KG1 (cell line): ENCODE measurements at places on chromosomes 5 and 9.

DNA sequence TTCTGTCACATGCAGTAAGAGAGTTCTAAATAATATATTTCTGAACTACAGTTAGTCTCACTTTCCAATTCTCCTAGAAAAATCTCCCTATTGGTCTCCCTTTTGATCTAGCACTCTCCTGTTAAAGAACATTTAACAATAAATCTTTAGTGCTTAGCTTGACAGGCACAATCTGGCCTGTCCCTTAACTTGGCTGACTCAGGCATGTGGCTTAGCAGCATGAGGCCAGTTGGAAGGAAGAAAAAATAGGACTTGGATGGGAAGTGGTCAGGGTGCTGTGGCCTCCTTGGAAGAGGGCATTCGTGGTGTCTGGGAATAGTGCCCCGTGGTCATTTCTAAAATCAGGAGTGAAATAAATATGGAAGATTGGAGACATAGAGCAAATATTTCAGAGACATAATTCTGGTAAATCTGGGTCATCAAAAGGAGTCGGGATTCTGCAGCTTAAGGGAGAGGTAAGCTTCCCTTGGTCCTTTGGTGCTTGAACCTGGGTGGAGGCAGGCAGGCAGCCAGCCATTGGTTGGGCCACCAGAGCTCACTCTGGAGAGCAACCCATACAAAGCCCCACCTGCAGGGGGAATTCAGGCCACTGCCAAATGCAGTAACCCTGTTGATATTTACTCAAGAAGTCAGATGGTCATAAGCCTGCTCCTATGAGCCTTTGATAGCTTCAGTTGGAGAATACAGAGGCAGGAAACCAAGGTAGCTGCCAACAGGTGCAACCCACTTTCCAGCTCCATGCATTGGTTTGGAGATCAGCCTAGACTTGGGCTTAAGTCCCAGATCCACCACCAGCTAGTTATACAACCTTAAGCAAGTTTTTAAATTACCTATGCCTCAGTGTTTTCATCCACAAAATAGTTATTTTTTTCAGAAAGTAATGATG is 28.8 kb upstream of the TLE4 start:
- DNase-seq, result no peak

DNA sequence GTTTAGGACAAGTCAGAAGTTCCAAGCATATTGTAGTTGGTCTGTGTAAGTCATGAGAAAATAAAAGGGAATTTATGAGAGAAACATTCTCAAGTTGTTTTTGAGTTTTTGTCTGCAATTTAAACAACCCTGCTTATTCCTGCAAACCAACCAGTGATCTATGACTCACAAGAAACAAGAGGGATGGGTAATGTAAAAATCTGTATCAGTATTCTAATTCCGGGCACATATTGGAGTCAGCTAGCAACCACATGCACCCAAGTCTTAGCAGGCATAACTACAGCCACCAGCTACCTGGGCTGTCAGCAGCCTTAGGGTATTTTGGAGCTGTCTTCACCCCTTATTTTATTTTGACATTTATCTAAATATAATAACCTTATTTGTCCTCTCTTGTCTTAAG is 128.7 kb upstream of the APC start:
- no peak for DNase-seq

DNA sequence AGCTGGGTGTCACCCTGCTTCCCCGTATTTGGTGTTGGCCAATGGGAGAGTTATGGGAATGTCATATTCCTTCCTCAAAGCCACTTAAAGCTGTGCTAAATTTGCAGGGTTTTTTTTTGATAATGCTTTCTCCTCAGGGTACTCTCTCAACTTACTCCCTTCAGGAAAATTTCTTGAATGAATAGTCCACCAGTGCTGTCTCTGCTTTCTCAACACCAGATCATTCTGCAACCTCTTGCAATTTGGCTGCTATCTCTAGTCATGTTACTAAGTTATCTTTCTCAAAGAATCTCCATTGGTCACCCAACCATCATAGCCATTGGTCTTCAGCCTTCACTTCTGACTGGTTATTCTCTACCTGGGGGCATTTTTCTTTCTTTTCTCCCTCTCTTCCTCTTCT is 13.4 kb upstream of the TNFAIP8 start:
- DNase-seq, result no peak

GRCh38 chr9:19901586-19901985 is 112.7 kb upstream of the SLC24A2 start:
- DNase-seq, result no peak

DNA sequence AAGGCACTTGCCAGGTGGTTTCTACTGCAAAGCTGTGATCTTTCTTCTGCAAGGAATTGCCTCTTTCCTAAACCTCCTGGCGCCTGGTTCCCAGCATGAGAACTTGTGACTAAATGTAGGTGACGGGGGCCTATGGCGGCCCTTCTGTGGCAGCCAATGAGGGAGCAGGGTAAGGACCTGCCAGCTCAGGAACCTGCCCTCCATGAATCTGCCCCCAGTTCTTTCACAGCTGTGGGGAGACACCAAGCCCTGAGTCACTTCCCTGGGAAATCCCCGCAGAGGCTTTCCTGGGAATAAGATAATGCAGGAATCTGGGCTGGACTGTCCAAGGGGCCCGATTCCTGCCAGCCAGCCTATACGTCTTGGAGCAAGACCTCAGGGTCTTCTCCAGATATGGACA is 56.7 kb upstream of the CTNNA1 start:
- DNase-seq, result no peak

DNA sequence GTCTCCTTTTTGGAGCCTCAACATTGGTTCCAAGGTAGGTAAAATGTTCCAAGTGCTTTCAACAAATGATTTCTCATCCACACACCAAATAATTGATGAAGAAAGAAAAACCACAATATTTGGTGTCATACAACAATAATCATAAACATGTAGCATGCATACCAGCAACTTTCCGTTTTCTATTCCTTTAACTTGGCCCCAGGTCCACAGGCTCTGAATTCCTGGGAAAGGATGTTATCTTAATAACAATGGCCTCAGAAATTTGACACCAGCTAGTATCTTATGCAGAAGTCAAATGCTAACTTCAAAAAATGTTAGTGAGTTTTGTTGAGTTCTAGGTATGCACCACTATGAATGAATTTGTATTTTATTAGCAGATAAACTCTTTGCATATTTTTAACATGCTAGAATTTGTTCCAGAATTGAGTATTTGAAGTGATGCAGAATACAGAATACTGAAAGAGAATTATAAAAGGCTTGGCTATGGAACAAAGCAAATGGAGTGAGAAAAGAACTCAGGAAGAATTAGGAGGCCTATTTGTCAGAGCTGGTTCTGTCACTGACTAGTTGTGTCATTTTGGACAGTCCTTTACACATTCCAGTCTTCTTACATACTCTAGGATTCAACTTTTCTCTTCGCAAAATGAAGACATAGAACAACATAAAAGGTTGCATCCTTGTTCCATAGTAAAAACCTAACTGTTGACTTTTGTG is 435.3 kb upstream of the TNC start:
- DNase-seq, result no peak

GRCh38 chr5:94263068-94263467 is 355.3 kb downstream of the KIAA0825 start:
- no peak for DNase-seq

GRCh38 chr9:20001058-20001457 is 212.2 kb upstream of the SLC24A2 start:
- DNase-seq, result no peak

GRCh38 chr9:6692881-6693361 is 47.4 kb upstream of the GLDC start:
- DNase-seq, result no peak

DNA sequence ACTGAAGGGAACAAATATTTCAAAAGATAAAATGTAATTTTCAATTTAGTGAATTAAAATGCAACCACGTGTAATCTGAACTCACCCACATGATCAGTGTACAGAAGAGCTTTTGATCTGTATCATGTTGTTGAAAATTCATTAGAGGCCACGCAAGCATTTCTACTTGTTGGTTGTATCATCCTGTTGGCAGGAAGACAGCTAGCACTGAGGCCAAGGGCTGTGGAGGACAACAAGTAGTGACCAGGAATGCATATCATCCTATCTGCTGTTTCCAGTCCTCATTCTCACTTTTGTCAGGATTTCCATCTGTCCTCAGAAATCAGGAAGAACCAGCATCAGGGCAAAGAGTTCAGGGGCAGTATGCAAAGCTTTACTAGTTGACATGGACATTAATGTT is 29.9 kb upstream of the CKS2 start:
- no peak for DNase-seq

DNA sequence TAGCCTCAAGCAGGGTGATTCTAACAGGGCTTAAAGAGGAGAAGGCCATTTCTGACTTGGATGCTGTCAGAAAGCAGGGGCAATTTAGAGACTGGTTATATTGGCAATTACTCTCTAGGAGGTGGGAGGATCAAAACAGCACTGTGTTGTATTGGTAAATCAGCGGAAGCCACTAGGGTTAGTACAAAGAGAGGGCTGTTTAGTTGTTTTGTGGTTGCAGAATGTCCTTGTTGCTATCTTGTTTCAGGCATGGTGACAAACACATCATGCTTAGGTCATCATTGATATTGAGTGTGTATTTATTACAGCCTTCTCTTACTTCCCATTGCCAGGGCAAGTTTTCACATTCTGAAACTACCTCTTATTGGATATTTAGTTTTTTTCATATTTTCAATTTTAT is 165.3 kb downstream of the TAF11L14 start:
- no peak for DNase-seq

GRCh38 chr5:20537911-20538703 is 550.1 kb upstream of the CDH18 start:
- peak; percentile 21 for DNase-seq

GRCh38 chr5:74277418-74277817 is 363.1 kb downstream of the ENC1 start:
- DNase-seq, result no peak

DNA sequence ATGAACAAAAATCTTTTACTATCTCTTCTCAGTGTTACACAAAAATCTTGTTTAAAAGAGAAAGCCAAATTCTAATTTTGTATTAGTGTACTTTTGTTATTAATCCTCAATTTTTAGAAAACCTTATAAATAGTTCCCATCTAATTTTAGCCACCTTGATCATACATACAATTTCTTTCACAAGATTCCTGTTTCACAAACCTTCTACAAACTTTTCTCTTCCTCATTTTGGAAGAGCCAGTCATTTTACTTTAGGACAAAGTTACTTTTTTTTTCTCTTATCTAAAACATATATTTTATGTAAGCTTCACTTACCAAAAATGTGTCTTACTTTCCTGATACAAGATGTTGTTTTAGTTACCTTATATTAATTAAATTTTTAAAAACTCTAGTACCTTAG is 161.3 kb downstream of the YIPF5 start:
- DNase-seq, result no peak

DNA sequence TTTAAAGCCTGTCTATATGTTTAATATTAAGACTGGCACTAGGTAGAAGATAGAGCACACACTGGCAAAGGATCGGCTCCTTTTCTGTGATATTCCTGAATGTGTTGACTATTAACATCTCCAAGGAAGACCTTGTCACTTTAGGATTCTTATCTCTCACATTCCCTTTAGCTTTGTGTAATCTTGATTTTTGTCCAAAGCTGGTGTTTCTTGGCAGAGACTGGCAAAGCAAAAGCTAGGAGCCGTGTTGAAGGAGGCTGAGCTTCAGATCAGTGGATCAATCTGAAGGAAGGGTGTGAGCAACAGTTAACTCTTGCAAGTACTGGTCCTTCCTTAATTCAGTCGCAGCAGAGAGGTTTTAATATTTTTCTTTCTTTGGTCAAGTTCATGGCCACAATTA is 830.4 kb upstream of the ZNF608 start:
- DNase-seq, result no peak

DNA sequence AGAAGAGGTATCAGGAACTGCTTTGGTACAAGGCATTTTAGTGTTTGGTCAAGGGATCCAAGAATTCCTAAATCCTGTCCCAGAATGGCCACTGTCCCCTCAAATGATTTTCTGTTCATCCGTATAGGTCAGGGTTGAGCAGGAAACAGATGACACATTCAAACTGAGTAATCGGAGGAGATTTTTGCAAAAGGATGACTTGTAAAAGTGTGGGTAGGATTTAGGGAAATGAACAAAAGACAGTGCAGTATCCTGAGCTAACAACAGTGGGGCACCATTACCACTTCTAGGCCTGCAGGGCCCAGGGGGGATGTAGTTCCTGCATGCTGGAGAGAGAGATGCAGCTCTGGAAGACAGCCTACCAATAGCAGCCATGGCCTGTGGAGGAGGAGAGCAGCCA is 290.1 kb downstream of the ZSWIM6 start:
- no peak for DNase-seq

DNA sequence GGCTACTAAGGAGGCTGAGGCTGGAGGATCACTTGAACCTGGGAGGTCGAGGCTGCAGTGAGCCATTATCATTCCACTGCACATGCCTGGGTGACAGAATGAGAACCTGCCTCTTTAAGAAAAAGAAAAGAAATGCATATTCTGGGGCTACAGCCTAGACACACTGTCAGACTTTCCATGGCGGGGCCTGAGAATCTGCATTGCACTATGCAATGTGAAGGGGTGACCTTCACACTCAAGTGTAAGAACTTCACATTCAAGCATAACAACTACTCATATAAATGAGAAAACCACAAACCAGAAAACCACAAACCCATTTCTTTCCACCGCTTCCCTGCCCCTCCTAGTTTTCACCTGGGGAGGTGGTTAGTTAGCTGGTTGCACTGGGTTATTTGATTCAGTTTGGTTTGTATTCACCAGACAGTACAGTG is 18.0 kb upstream of the FBP2 start:
- DNase-seq, result no peak

- DNase-seq, result no peak
Observed at GRCh38 chr9:15231788-15232635, 75.0 kb downstream of the TTC39B start.

- DNase-seq, result no peak
Observed at GRCh38 chr9:35808433-35808832, 3.6 kb downstream of the SPAG8 start.

- peak; percentile 18 for DNase-seq
Observed at GRCh38 chr5:175444060-175444904, at the start of gene DRD1. DRD1 (minus strand) TSS chr5:175444182; CDS start chr5:175443099, 1,083 bp downstream.

DNA sequence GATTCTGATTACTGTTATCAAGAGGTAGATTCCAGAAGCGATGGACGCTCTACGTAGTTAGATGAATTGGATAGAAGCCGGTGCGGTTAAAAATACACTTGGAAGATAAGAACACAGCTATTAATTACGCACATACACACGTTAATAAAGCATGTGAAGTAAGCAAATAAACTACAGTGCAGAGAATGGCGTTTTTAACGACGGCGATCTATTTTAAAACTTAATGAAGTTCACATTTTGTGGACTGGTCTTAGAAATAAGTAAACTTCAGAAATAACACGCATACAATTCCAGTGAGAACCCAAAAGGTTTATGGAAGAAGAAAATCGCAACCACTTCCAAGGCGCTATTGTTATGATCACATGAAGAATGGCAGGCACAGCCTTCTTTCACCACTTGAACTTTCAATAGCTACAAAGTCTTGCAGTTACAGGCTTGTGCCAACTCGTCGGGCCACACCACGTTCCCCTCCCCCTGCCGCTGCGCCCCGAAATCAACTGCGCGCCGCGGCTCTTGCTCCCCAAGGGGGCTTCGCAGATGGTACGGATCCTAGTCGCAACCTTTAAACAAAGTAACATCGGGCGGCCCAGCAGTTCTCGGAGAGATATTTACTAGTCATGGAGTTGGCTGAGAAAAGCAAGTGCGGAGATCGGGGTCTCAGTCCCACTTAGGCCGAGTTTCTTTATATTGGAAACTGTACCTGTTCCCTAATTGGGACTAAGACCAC is 866 bp upstream of the SEMA6A start:
- DNase-seq, result no peak

GRCh38 chr5:151461312-151461711 is 13.9 kb downstream of the SLC36A1 start:
- DNase-seq, result no peak
